T-cell (primary cell): ENCODE measurements at places on chromosomes 7 and 10. TPM values are rescaled to one million over a fixed set of nuclear protein-coding genes. Genes with fewer than 3 reads are reported as not detected.

GRCh38 chr7:17009007-17009719, 127.4 kb upstream of the AGR3 start:
- no peak for DNase-seq

DNA sequence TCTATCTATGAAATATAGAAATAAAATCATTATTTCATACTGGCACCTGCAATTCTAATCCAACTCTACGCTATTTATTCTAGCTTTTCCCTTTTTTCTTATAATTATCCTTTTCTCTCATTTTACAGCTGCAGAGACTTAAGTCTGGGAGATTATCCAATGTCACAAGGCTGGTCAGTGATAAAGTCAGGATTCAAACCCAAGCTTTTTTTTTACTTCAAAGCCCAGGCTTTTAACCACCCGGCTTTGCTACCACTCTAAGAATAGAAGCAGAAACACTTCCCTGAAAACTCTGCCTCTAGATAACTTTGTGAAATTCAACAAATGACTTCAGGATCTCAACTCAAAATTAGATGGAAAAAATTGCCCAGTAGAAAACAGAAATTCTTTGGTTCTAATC, 552.5 kb downstream of the IPMK start:
- DNase-seq: no peak

DNA sequence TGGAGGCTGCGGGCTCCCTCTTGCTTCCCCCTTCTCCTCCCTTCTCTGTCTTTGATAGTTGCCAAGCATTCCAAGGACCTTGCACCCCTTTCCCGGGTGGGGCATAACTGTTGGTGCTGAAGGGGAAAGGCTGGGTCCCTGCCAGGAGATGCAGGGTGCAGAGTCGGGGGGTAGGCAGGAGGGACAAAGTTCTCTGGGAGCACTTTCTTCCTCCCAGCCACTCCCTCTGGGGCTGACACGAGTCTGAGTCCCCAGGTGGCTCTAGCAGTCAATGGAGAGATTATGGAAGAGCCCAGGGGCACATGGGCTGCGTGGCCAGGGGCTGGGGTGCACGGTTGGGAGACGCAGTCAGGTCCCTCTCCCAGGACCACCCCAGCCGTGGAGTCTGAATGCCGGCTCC, 2.1 kb downstream of the CLDN15 start:
- DNase-seq: no peak

- DNase-seq: no peak
Measured at GRCh38 chr10:33254556-33255160, 79.8 kb downstream of the NRP1 start.

GRCh38 chr10:77692782-77693181, 55.2 kb upstream of the KCNMA1 start:
- no peak for DNase-seq

- no peak for DNase-seq
Measured at GRCh38 chr7:40698214-40698920, 563.6 kb downstream of the SUGCT start.

DNA sequence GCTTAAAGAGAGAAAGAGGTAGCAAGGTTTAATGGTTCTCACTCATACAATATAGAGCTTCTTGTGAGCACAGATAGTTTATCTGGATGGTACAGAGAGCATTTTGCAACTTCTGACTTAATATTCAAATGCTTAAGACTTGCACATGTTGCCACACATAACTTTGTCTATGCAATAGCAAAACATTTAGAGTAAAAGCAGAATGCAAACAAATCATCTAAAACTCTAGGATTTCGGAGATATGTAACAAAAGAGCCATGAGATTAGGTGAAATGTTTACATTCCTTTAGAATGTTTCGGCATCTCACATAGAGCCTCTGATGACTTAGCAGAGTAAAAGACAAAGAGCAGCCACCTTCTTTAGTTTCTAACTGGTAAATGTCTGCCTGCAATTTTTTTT, 717.1 kb upstream of the LRRN3 start:
- DNase-seq: no peak

DNA sequence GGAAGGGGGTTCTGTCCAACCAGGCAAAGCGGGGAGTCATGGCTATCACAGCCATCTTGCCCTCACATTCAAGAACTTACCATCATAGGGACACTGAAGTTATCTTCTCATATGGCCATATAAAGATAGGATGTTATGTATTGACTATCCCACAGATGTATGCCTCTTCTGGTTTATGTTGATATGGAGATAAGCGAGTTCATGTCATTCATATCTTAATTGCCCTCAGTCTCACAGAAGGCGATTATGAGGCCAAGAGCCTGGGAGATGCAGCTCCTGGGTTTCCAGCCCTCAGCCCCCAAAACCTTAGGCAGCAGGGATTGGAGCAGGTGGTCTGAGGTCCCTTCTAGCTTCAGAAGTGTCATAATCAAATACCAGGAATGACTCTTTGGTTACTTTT, 8.5 kb upstream of the ANKRD61 start:
- DNase-seq: no peak

DNA sequence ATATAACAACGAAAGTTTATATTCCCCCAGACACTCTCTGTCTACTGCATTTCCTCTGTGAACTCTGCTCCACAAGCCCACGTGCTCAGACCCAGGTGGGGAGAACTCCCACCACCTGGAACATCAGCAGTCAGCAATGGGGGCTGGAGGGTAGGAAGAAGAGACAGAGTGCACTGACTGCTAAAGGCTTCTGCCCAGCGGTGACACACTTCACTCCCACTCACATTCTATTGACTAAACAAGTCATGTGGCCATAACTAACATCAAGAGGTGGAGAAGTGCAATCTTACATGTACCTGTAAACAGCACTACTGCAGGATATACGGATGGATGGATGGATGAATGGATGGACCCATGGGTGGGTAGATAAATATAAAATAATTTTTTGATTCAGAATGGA, 122.2 kb downstream of the MPP7 start:
- DNase-seq: no peak

DNA sequence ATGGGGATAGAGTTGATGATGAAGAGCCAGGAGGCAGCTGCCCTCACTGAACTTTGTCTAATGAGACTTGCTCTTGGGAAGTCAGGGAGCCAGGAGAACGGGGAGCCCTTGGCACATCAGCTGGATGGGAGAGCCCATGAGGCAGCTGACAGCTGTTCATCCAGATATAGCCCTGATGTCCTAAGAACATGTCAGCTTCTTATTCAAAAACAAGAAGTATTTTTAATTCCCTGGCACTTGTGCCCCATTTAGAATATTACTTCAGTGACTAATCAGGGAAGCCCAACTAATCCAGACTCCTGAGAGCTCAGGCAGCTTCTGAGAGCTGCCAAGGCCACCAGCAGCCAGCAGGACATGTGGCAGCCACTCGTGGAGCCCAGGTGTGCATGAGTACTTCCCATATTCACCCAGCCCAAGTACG, 363.4 kb downstream of the GRID1 start:
- DNase-seq: no peak

SLIT1 gene
- 0.40 TPM for total RNA-seq

TAF5 gene
- total RNA-seq: 7.0 TPM

- DNase-seq: no peak
Measured at GRCh38 chr7:143002898-143003297, 24.0 kb downstream of the OR9A2 start.

- no peak for DNase-seq
Measured at GRCh38 chr7:106829496-106829895, 35.6 kb upstream of the PIK3CG start.

DNA sequence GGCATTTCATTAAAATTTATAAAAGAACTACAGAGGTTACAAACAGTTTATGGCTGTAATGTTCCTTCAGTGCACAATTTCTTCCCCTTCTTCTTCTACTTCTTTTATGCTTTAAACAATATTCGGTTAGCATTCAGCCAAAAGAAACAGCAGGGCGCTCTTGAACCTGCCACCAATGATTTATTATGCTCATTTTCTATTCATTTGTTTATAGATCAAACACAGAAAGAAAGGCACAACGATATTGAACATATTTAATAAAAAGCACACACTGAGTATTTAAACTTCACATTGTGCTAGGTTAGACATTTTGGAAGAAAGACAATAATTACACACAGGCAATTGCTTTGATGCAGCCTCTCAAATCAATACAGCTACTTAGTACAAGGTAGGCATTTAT, 1025.8 kb upstream of the LRRN3 start:
- no peak for DNase-seq

TRIM74 gene
- total RNA-seq: 5.5 TPM

- DNase-seq: no peak
Measured at GRCh38 chr10:72736176-72736827, 44.4 kb downstream of the MCU start.

CYP3A4 gene
- not detected for total RNA-seq

DNA sequence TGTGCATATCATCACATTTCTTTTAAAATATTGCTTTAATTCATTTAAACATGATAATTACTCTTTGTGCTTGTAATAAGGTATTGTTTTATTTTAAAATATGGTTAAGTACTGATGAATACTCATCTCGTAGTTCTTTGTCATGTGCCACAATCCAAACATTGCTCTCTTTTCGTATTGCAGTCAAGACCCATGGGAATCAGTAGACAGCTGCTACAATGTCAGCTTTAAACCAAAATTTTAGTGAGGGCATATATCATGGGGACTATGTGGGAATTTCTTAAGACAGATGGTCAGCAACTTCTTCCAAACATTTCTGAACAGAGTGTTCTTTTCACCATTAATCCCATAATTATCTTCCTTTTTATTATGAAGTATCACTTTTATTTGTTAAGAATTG, 77.2 kb upstream of the FZD1 start:
- DNase-seq: no peak

GRCh38 chr7:20776214-20776911, 10.3 kb downstream of the SP8 start:
- DNase-seq: no peak

GRCh38 chr7:23713285-23714149, 3.5 kb downstream of the STK31 start:
- no peak for DNase-seq

DNA sequence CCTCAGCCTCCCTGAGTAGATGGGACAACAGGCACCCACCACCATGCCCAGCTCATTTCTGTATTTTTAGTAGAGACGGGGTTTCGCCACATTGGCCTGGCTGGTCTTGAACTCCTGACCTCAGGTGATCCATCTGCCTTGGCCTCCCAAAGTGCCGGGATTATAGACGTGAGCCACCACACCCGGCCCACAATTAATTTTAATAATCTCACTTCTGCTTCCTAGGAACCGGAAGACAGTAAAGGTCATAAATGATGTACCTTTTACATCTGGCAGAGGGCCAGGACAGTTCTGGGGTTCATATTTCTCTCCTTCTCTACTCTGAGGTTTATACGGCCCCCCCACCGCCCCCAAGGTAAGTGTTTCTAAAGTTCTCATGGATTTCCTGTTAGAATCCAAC, 31.2 kb upstream of the AOAH start:
- DNase-seq: no peak

ENO4 gene
- total RNA-seq: not detected

DNA sequence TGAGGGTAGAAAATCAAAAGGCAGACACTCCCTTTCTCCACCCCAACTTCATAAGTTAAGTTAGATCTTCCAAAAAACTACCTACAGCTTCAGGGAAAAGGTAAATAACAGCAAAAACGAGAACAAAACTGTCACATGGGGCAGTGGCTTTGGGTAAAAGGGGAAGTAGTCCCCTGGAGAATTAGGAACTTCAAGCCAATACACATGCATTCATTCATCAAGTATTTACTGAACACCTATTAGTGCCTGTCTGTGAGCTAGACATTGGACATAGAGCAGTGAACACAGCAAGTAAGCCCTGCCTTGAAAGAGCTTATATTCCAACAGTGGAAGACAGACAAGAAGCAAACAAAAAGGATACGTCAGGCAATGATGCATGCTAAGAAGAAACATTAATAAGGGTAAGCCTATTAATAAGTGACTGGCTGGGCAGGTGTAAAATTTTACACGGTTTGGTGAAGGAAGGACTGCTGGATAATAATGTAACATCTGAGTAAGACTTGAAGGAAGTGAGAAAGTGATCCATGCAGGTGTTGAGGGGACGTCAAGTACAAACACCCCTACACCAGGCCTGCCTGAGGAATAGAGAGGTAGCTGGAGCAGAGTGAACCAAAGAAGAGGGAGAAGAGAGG, 69.6 kb upstream of the RAPGEF5 start:
- no peak for DNase-seq

HDAC9 gene
- 2.8 TPM for total RNA-seq

GRCh38 chr7:150388709-150389531, 9.8 kb downstream of the ZNF775 start:
- DNase-seq: no peak

ZNF777 gene
- total RNA-seq: 13.2 TPM

GRCh38 chr7:134890246-134891240, 95.8 kb upstream of the AGBL3 start:
- DNase-seq: no peak
